Mammary epithelial cell (primary cell): ENCODE measurements at places on chromosomes 4 and X. TPM values are rescaled to one million over a fixed set of nuclear protein-coding genes. Genes with fewer than 3 reads are reported as not detected.

CHRDL1 gene
- not detected in 2 replicates for total RNA-seq

ANXA3 gene
- 325 and 511 TPM in 2 replicates for total RNA-seq

GPC4 gene
- total RNA-seq: 7.2 TPM

NAP1L2 gene
- 5.7 TPM for total RNA-seq

TEX13B gene
- total RNA-seq: not detected in 2 replicates

CTAG1B gene
- not detected in 2 replicates for total RNA-seq

CPE gene
- 19.8 TPM for total RNA-seq

TMPRSS11F gene
- total RNA-seq: not detected in 2 replicates

RASGEF1B gene
- total RNA-seq: 10.6 and 15.6 TPM in 2 replicates

ARFIP1 gene
- total RNA-seq: 34.8 and 41.4 TPM in 2 replicates

ZXDB gene
- total RNA-seq: 9.1 and 12.2 TPM in 2 replicates

PTTG2 gene
- not detected in 2 replicates for total RNA-seq

FRMD7 gene
- total RNA-seq: 0.50 TPM

F11 gene
- total RNA-seq: not detected

GPR173 gene
- total RNA-seq: 1.7 TPM

NWD2 gene
- not detected for total RNA-seq

CFAP47 gene
- not detected for total RNA-seq

PPP1R2C gene
- total RNA-seq: not detected in 2 replicates

CBLL2 gene
- total RNA-seq: not detected in 2 replicates

SLITRK4 gene
- not detected for total RNA-seq

STATH gene
- not detected for total RNA-seq

RAB9A gene
- total RNA-seq: 42.2 and 43.3 TPM in 2 replicates

TCEAL6 gene
- total RNA-seq: not detected in 2 replicates

PNMA6F gene
- not detected in 2 replicates for total RNA-seq

GPC3 gene
- not detected in 2 replicates for total RNA-seq

LGI2 gene
- not detected in 2 replicates for total RNA-seq

HSD17B13 gene
- total RNA-seq: not detected

CXCL10 gene
- not detected for total RNA-seq

DSPP gene
- not detected in 2 replicates for total RNA-seq

ZNF141 gene
- 10.2 TPM for total RNA-seq

PGAM4 gene
- total RNA-seq: not detected in 2 replicates

KCNIP4 gene
- total RNA-seq: not detected in 2 replicates

ELOVL6 gene
- total RNA-seq: 18.7 TPM

PITX2 gene
- total RNA-seq: 0.33 TPM

HTRA3 gene
- not detected in 2 replicates for total RNA-seq

CFAP299 gene
- not detected in 2 replicates for total RNA-seq

CLDN2 gene
- not detected for total RNA-seq

AREG gene
- 2,145 and 3,723 TPM in 2 replicates for total RNA-seq

PAGE1 gene
- not detected in 2 replicates for total RNA-seq

ESX1 gene
- total RNA-seq: under 0.01 TPM

MAGEA6 gene
- total RNA-seq: not detected

HTN3 gene
- total RNA-seq: not detected

EXOC1L gene
- total RNA-seq: not detected

CXCL3 gene
- 1.3 TPM for total RNA-seq

PLAC8 gene
- total RNA-seq: 2.8 TPM

GDPD2 gene
- total RNA-seq: 0.21 and 0.45 TPM in 2 replicates

PLA2G12A gene
- 38.9 and 65.4 TPM in 2 replicates for total RNA-seq

HNRNPD gene
- total RNA-seq: 13.5 TPM
